ENCODE measurements at places on chromosomes 7 and 10.
A peak's percentile ranks its signal among the peaks of the same experiment; 100 is the strongest.

DNA sequence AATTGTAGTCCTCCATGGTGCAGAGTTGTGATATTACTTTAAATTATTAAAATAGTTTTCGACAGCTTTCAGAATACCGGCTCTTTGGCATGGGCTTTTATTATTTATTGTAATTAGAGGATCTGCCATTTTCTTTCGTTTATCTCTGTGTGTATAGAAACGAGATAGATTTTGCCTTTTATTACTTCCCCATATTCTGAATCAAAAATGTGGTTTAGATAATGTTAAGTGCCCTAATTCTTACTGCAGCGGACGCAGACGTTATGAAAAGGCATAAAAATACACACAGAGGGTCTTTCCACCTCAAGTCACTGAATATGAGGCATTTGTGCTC is 1.9 kb upstream of the ARID5B start:
- no peak for DNase-seq

GRCh38 chr7:79377097-79377496 is 76.4 kb downstream of the MAGI2 start:
- DNase-seq = no peak

GRCh38 chr10:31139497-31139896 is 107.8 kb upstream of the ZNF438 start:
- DNase-seq = no peak

DNA sequence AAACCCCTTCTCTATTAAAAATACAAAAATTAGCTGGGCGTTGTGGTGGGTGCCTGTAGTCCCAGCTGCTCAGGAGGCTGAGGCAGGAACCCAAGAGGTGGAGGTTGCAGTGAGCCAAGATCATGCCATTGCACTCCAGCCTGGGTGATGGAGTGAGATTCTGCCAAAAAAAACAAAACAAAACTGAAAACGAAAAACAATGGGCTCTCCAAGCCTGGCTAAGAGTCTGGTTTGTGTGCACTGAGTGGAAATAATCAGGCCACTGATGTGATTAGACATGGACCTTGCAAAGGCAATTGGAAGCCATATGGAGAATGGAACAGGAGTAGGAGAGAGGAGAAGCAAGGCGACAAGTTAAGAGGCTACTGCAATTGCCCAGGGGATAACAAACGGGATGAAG is 60.1 kb upstream of the GSDME start:
- no peak for DNase-seq

DNA sequence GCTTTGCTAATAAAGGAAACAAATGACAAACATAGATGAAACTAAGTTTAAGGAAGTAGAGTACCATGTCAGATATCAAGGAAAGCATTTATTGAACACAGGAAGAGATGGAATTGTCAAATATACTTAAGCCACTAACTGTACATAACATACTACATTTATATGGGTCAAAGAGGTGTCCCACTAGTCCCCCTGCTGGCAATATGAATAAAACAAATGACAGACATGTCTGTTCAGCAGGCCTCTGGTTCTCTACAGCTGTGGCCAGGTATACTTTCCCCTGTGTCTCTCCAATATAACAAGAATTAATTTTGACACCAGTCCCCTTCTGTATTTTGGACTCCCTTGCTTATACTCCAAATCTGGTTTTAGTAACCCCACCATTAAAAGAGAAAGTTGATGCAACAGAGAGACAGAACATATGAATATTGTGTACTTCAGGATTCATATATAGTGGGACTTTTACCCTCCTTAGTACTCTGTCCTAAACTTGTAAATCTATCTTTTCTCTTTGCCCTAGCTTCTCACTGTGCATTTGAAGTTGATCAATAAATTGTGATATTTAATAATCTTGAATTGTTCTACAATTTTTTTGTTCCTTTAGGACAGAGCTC is 42.9 kb downstream of the CD36 start:
- no peak for DNase-seq

GRCh38 chr7:6718124-6718523 is 11.4 kb upstream of the ZNF12 start:
- DNase-seq = peak; percentile 7

- no peak for DNase-seq
Measured at GRCh38 chr7:15175152-15175551, 272.6 kb upstream of the DGKB start.

All from suppressor macrophage (primary cell).